Cerebellum (tissue), 4 donors: ENCODE measurements at places on chromosomes 11 and 22. TPM values are rescaled to one million over a fixed set of nuclear protein-coding genes. Genes with fewer than 3 reads are reported as not detected.

The SHANK3 gene
- total RNA-seq, result 6.4 TPM

The PANX2 gene
- 2.7 TPM for total RNA-seq

The PNPLA5 gene
- total RNA-seq, result not detected

The PRODH gene
- total RNA-seq, result 12.3 TPM

The CELSR1 gene
- total RNA-seq, result 7.8 TPM

The GLYAT gene
- not detected for total RNA-seq

The GRM5 gene
- 49.5 TPM for total RNA-seq

The NELL1 gene
- total RNA-seq, result 58.3 TPM

The HTR3A gene
- total RNA-seq, result not detected

The ANO5 gene
- total RNA-seq, result 9.8 TPM

The IGSF22 gene
- 0.45 TPM for total RNA-seq

The OR4C11 gene
- not detected for total RNA-seq

DNA sequence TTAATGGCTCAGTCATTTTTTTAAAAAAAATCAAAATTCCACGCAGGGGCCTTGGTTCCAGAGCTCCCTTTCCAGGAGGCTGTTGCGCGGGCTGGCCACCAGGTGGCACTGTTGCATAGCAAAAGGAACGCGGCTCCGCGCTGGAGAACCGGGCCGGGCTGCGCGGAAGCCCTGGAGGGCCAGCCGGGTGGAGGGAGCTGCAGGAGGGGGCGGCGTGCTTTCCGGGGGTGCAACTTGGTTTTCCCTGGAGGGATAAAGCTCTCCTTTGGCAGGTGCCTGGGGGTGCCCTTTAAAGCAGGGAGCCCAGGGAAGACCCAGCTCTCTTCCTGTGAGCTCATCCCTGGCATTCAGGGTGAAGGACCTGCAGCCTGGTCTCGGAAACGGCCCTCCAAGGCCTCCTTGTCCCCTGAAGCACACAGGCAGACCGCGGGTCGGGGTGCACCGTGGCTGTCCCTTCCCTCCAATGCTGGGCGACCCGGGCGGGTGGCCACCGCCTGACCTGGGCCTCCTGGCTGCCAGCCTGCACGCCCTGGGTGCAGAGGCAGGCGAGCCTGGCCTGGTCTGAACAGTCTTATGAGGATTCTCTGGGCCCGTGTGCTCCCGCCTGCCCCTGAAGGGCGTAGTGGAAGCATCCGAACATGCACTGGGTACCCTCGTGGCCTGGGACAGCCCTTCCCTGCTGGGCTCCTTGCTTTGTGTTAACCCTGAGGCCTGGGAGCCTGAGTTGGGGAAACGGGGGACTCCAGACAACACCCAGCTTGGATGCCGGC, 23.4 kb downstream of the KRTAP5-5 start:
- DNase-seq, result peak; percentile 89

- DNase-seq, result no peak
These were observed 7.6 kb upstream of the CYP2D6 start for GRCh38 chr22:42138122-42138770.

DNA sequence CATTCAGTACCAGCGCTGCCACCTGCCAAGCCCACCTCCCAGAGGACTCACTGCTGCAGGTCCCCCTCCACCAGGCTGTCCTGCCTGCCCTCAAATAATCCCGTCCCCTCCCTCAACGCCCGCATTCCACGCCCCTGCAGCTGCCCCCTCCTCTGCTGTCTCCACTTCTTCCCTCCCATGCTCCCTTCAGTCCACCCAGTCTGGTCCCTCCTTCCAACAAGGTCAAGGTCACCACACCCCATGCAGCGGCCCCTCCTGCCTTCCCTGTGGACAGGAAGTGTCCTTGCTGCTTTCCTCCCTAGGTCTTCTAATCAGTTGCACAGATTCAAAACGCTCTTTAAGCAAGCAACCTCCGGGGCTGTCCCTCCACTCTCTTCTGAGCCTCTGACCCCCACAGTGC, 12.1 kb downstream of the MACROD1 start:
- DNase-seq, result no peak

GRCh38 chr11:64349404-64349803, 9.4 kb downstream of the CCDC88B start:
- DNase-seq, result no peak

GRCh38 chr22:31828739-31829138, 74.9 kb downstream of the DEPDC5 start:
- no peak for DNase-seq

DNA sequence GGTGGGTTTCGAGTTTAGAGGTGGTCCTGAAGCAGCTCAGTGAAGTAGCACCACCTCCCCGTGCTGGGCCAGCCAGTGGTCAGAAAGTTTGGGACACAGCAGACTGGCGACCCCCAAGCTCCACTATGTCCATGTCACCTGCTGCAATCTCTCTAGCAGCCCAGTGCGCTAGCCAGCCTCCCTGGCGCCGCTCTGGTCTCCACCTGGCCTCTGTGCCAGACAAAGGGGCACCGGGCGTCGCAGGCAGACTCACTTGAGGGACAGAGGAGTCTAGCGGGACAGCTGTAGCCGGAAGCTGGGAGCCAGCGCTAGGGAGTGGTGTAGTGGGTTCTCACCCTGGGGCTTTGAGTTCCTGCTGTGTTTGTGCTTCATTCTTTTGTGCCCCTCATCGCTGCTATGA, 25.5 kb downstream of the MYBPC3 start:
- no peak for DNase-seq

- DNase-seq, result no peak
These were observed 95.2 kb downstream of the TP53I11 start for GRCh38 chr11:44855493-44855849.

DNA sequence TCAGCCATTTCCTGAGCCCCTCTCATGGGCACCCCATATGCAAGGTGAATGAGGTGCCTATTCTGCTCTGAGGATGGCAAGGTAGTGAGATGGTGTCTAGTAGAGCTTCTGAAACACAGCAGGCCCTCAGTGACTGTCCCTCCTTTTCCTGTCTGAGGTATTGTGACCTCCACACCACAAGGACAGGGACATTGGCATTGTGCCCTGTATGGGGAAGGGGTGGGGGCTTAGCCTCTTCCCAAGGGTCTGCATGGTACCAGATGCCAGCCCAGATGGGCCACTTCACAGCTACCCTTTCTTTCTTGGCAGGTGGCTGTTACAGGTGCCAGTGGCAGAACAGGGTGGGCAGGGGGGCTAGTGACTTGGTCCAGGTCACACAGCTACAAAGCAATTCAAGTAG, 78.8 kb downstream of the CABIN1 start:
- DNase-seq, result no peak

- DNase-seq, result no peak
These were observed 2.2 kb upstream of the TNFRSF13C start for GRCh38 chr22:41928593-41929417.

DNA sequence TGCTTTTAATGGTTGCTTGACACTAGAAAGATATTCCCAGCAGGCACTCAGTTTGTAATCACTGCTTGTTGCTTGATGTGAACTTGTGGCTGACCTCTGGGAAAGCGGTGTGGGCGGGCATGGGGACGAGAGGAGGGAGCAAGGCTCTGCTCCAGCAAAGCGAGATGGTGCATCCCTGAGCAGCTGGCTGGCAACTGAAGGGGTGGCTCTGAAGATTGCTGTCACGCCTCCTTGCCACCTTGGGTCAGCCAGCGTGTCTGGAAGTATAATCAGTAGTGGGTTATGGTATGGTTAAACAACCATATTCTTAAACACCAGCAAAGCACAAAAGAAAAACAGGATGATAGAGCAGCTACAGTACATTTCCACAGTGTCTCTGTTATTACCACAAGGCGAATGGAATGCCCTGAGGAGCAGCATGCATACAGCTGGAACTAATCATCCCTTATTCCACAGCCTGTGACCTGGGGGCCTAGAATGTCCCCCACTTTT, 124.5 kb downstream of the TRIM44 start:
- no peak for DNase-seq

DNA sequence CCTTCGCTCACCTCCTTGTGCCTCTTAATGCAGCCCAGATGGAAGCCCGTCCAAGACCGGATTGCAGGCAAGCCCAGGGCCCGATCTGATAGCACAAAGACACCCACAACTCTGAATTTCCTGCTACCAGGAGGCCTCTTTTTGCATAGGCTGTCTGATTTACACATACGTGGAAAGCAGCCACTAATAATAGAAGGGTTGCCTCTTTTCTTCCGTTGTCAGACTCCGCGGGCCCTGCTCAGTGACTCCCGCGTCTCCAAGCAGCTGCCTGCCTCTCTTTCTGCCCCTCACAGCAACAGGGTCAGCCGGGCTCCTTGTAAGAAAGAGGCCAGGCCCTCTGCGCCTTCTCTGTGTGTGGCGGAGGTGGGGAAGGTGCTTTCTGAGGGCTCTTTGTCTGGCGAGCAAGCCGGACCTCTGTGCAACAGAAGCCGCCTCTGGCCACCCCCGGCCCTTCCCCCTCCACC, 26.7 kb downstream of the FLI1 start:
- no peak for DNase-seq

- DNase-seq, result no peak
These were observed 75.7 kb downstream of the GRAMD1B start for GRCh38 chr11:123505546-123506299.

GRCh38 chr11:103872748-103873147, 163.7 kb upstream of the DDI1 start:
- no peak for DNase-seq

- DNase-seq, result no peak
These were observed 35.8 kb upstream of the UBASH3B start for GRCh38 chr11:122619757-122620156.

GRCh38 chr11:69948256-69949141, 129.3 kb upstream of the FGF3 start:
- DNase-seq, result no peak

DNA sequence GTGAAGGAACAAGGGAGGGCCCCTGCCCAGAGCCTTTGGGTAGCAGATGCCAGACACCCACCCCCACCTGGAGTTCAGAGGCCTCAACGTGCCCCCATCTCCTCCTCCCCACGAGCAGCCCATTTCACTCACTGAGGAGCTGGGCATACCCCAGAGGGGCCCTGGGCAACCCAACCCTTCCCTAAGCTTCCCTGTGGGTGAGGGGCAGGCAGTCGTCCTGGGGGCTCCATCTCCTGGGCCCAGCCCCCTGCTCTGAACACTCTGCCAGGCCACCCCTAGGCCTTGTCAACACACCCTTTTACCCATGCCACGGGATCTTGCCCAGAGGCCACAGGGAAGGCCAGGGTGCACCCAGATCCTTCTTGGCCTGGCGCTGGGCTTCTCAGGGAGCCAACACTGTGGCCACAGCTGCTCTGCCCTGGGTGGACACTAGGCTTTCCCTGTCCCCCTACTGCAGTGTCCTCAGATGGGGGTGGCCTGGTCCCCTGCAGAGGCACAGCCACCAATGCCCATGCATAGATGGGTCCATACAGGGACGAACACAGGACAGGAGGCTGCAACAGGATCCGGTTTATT, 3.4 kb downstream of the SLC25A1 start:
- no peak for DNase-seq

DNA sequence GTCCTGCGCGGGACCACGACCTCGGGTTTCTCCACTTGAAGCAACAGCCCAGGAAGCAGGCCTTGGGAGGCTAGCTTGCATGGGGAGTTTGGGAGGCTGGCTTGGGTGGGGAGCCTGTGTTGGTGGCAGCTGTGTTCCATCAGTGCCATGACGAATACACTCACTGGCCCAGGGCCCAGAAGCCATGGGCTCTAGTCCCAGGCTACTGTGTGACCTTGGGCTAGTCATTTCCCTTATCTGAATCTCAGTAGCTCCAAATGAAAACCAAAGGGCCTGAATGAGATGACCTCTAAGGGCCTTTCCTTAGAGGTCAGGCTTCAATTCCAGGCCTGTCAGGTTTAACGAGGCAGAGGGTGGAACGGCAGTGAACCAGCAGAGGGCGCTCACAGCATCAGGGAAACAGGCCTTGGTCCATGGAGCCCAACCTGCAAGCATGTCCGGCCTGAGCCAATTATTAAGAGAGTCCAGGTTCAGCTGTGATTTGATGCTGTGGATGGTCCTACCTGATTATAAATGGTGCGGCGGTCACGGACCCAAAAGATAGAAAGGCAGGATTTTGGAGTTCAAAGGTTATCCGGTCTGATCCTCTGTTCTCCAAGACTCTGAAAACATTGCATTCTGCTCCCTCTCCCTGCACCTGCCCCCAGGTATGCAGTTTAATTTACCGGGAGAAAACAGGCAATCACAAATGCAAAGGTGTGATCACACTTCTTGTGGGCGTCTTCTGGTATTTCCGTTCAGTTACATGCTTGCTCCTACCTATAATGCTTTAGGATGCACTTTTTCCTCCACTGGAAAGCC, 15.9 kb downstream of the PTPN5 start:
- DNase-seq, result no peak

DNA sequence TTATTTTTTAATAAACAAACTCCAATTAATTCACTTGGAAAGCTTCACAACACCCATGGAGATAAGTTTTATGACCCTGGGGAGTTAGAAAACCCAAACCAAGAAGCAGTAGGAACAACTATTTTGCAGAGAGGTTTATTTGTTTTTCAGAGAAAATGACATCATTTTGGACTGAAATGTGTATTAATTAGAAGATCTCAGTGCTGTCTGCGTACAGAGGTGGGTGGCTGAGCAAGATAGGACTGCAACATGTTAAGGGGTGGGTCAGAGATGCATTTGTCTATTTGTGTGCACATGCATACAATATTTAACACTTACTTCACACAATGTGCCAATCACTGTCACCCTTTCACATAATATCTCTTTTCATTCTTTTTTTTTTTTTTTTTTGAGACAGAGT, 1.1 kb downstream of the SCGB1A1 start:
- no peak for DNase-seq

- no peak for DNase-seq
These were observed 257.7 kb upstream of the PLET1 start for GRCh38 chr11:112518371-112518770.

- no peak for DNase-seq
These were observed 25.8 kb upstream of the KCNQ1OT1 start for GRCh38 chr11:2725368-2726300.

DNA sequence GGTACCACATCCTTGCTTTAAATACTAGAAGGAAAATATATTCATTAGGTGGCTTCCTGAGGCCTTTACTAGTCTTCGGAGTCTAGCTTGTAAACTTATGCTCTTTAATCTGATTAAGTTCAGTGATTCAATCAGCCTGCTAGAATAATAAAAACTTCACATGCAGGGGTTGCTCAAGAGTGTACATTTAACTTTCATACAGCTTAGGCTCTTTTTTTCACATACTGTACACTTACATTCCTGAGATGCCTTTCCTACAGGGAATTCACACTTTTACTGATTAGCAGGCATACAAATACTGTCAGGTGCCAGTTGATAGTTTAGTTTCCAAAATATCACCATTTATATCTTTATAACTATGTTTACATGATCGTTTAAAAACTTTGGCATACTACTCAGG, 3.2 kb upstream of the ANO5 start:
- no peak for DNase-seq

DNA sequence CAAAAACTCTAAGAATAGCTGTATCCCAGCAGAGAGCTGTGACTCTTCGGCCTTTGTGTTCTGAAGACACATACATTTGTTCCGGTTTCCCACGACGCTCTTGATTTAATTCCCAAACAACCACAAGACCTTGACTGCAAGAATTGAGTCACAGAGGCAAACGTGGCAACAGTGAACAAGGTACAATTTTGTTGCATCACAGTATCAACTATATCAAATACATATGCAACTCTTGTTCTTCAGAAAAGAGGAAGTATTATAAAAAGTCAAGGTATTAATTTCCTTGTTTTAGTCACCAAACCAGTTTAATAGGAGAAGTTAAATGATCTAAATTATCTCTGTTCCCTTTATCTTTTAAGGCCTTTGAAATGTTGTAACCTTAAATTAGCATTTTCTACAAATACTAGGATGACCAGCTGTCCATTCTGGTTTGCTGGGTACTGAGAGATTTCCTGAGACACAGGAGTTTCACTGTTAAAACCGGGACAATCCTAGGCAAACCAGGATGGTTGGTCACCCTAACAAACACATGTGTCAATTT, 11.1 kb downstream of the HPS5 start:
- no peak for DNase-seq
